Stimulated activated CD4-positive, alpha-beta T cell treated with anti-CD3 and anti-CD28 coated beads, Interleukin-4, amount 100 ng/mL, for 48 hours (primary cell): ENCODE measurements at places on chromosomes 6 and 20.

DNA sequence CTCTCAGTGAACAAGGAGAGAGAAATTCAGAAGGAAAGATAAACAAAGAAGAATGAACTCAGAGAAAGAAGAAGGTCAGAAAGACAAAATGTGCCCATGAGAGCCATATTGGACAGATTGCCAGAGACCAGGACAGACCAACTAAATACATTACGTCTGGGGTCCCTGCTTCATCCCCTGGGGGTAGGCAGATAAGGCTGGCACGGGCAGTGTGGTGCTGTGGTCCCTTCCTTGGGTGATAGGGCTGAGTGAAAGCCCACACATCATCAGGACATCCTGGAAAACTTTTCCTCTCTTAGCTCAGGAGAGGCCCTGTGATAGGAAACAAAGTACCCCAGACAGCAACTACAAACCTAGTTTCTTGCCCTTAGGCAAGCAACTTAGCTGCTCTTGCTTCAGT, 13.2 kb upstream of the ARMC12 start:
- no peak for DNase-seq

DNA sequence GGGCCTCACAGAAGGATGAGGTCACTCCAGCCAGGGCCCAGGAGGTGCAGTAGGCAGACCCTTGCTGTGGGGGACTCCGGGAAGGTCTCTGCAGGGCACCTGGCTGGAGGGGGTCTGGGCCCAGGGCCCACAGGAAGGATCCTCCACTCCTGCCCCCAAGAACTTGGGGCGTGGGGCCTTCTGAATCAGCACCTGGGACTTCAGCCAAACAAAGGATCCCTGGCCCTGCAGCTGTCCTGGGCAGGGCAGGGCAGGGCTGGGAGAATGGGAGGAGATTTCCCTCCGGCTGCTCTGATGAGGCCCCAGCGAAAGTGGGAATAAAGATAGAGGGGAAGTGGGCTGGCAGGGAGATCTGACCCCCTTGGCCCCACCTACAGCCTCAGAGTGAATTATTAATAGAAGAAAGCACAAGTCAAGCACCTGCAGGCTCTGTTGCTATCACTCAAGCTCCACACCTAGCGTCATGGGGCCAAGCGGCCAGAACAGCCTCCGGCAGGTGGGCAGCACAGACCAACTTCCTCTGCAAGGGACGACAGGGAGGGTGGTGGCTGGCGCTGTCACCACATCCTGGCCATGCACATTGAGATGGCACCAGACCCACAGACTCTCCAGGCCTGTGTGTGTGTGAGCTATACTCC, 61.6 kb upstream of the MRPS10 start:
- DNase-seq, result no peak

- DNase-seq, result no peak
Observed at GRCh38 chr20:40542065-40542464, 147.0 kb downstream of the MAFB start.

GRCh38 chr6:109087661-109088264, 6.9 kb downstream of the SESN1 start:
- no peak for DNase-seq

DNA sequence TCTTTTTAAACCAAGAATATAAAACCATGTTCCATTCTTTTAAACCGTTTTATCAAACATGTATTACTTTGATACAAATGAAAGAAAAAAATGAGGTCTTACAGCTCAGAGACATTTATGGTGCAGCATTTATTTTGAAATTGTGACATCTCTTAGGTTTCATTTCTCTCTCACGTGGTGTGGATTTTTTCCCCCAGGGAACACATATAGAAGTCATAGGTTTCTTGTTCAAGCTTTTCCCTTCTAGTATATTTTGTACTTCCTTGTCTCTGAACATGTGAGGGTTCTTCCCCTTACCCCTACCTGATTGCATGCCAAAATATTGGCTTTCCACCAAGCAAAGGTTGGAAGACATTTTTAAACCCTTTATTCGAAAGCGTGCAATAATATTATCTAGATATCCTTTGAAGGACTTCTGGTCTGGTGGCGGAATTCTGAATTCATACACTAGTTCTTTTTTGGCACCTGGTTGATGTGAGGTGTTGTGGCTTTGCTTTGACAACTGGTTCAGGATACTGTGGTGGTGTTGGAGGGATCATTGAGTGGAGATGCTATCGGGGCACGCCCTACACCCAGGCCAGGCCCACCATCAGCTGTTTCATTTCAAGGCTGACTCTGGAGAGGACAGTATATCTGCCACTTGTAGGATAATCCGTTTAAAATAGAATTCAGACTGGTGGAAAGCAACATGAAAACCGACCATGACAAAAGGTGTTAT, 5.6 kb upstream of the FAM50B start:
- no peak for DNase-seq

- no peak for DNase-seq
Observed at GRCh38 chr6:10690651-10691445, 3.6 kb downstream of the C6orf52 start.

- no peak for DNase-seq
Observed at GRCh38 chr20:59938696-59939051, 1.4 kb downstream of the PPP1R3D start.

DNA sequence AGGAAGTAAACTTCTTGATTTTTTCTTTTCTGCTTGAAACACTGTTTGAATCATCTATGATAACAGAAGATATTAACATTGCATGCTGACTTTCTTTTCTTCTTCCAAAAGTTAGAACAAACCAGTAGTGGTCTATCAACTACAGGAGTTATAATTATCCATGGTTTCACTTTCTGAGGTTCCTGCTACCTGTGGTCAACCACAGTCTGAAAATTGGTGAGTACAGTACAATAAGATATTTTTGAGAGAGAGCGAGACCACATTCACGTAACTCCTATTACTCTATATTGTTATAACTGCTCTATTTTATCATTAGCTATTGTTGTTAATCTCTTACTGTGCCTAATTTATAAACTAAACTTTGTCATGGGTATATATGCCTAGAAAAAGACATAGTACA, 86.1 kb downstream of the MAP7 start:
- DNase-seq, result no peak

DNA sequence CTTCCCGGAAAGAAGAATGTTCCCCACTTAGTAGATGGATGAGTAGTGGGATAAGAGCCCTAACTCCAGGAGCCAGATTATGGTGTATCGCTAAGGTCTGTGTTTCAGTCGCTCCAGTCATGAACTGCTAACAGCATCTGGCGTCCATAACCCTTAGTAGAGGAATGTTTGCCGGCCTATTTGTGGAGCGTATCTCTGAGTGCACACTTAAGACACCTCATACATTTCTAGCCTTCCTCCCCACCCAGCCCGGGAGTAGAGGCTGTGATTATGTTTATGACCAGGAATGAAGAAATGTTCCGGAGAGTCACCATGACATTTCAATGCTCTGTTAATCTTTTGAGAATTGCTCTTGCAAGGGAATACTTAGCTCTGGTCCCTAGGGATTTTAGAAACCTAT, 251.1 kb upstream of the SOX4 start:
- no peak for DNase-seq

DNA sequence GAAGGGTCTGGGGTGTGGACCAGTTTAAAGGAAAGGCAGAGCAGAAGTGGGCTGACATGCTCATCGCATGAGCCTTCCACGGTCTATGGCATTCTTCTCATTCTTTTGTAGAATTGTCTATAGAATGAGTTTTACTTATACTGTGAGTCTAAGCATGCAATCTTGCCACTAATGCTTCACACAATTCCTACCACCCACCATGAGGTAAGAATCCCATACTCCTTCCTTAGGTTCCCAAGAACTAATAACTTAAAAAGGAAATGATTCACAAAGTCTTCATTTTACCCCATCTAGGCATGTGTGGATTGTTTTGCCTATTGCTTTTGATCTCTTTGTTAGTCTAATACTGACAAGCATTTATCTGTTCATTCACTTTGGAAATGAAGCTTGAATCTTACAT, 195.2 kb downstream of the LY86 start:
- DNase-seq, result no peak

- DNase-seq, result no peak
Observed at GRCh38 chr6:91171754-91172462, 585.0 kb upstream of the MAP3K7 start.

DNA sequence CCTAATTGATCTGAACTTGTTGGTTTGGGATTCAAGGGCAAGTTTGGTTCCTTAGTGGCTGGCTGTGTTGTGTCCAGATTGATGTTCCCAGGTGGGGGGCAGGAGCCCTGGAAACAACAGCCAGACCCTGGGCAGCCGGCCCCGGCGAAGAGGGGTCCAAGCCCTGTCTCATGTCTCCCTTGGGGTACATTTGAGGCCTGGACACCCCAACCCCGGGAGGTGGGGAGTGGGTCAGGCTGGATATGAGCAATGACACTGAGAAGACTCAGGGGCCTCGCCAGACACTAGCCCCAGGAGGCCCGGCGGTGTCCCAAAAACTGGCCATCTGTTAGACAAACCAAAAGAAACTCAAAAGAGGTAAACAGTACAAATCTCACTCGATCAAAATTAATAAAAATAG, 79.6 kb downstream of the YTHDF1 start:
- no peak for DNase-seq

- no peak for DNase-seq
Observed at GRCh38 chr6:23692184-23692583, 433.8 kb upstream of the NRSN1 start.

GRCh38 chr6:41174610-41175009, 11.7 kb upstream of the TREM2 start:
- no peak for DNase-seq

GRCh38 chr6:65646544-65646943, 60.5 kb downstream of the EYS start:
- DNase-seq, result no peak

DNA sequence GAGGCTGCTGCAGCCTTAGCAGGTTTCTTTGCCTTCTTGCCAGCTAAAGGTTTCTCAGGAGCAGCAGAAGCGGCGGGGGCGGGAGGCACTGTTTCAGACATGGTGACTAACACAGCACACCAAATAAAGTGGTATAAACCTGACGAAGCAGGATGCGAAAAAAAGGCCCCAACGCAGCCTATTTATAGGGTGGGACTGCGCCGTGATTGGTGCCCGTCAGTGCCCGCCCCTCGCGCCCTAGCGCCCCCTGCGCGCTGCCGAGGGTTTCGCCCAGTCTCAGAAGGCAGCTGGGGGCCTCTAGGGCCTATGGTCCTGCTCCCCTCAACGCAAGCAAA, 55.0 kb downstream of the TRIM38 start:
- DNase-seq, result peak; percentile 74

GRCh38 chr6:105981002-105981887, 104.9 kb upstream of the PRDM1 start:
- DNase-seq, result peak; percentile 26

- DNase-seq, result no peak
Observed at GRCh38 chr6:108760126-108761050, 87.8 kb upstream of the ARMC2 start.

DNA sequence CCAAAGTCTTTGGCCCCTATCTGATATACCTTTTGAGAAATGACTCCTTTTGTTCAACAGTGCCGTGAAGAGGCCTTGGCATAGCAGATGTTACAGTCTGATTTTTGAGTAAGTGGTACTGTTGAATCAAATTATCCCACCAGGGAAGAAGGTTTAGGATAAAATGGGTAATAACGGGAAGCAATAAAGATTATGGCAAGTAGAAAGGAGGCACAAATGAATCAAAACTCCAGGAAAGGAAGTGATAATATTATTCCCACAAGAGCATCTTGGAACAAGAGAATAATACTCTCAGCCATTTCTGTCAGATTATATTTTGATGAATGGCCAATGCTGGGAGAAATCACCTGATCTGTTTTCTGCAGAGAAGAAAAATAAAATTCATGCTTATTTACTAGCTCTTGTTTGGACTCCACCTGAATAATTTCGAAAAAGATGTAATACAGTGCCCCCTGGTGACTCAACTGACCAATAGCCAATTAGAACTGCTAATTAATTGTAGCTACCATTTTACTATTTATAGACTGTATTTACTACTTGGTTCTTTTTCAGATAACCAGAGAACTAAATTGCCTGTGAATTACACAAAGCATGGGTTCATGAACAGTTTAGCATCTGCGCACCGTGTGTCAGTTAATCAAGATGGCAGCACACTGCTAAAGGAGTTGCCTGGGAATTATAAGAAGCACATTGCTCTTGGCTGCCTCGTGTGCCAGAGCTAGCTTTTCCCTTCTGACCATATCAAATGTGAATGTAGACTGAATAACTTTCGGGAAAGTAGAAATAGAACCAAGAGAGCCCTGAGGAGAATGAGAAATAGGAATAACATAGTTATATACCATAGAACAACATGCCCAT, 78.5 kb upstream of the TRDN start:
- peak; percentile 0 for DNase-seq

GRCh38 chr20:9160331-9160730, 91.4 kb downstream of the PLCB4 start:
- DNase-seq, result no peak

GRCh38 chr20:32804817-32805216, 14.9 kb upstream of the MAPRE1 start:
- no peak for DNase-seq

DNA sequence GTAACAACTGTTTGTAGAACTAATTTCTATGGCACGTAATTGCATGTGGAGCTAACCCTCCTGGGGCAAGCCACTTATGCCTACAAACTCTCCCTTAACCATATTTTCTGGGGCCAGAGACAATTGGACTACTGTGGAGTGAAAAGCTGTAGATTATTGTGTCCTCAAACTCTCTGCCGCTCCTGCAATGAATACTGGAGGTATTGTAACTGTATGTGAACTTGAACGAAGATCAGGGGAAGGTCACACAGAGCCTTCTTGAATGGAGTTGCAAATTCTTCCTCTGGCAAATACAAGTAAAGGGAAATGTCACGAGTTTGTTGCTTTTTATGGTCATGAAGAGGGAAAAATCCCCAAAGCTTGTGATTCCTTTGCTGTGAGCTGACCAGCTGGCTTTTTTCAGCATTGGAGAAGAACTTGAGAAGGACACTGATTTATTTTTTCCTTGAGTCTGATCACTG, 18.2 kb downstream of the AKAP12 start:
- DNase-seq, result no peak

DNA sequence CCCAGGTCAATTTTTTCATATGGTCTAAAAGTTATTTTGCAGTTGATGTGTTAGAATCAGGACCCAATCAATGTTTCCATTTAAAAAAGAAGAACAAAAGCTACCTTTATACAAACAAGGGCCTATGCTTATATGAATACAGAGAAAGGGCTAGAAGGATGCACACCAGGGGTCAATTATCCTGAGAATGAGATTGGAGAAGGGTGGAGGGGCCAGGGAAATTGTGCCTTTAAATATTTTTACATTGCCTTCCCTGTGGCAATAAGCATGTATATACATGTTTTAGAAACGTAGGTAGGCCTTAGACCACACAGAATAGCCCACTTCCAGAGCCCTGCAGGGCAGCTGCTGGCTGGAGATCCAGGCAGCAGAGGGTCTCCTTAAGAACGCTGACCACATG, 12.7 kb downstream of the EXOC2 start:
- no peak for DNase-seq
